ENCODE measurements at places on chromosomes 4 and X.

DNA sequence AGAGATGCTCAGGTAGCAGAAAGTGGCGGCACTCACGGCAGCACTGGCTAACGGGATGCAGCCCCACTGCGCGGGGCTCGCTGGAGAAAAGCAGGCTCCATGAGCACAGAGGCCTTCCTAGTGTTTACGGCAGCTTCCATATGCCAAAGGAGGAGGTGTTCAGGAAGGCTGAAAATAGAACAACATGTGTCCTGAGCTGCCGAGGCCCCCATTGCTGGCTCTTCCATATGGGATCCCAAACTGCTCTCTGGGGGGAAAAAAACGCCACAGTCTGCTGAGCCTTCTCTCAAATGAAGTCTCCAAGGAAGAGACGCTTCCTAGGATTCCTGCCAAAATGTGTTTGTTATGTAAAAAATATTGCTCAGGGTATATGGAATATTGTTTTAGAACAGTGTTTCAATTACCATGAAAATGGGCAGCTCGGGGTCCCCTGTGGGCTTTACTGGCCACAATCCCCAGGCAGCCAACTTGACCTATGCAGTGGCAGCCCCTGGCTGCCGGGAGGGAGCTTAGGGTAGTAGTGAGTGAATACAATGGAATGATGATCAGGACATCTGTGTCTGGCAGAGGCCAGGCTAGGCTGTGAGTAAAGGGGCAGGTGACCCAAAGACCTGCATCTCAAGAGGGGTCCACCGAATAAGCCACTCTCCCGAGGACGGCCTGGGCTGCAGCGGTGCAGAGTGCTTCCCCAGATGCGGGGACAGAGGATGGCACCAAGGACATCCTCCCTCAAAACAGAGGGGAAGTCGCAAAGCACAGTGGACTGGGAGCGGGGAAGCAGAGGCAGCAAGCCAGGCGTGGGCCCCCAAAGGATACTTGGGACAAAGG lies 170.1 kb downstream of the AFAP1 start:
- no peak for DNase-seq

GRCh38 chrX:13747836-13748235 lies 13.3 kb downstream of the OFD1 start:
- DNase-seq, result no peak

DNA sequence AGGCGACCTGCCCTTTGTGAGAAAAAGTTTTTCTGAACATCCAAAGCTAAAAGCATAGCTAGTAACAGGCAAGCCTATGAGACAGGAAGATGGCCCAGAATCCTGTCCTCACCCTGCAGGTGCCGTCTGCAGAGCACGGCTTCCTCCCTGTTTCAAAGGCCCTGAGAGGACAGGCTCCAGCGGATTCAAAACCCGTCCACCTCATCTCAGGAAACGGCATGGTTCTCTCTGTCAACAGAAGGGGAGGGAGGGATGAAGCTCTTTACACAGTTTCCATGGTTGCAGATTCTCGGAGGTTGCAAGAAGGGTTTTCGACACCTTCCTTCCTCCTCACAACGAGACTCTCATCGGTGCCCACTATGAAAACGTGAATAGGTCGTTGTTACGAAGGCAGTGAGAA lies 8.3 kb downstream of the PPP2R3B start:
- no peak for DNase-seq

GRCh38 chr4:74391890-74392475 lies 27.0 kb downstream of the EREG start:
- no peak for DNase-seq

DNA sequence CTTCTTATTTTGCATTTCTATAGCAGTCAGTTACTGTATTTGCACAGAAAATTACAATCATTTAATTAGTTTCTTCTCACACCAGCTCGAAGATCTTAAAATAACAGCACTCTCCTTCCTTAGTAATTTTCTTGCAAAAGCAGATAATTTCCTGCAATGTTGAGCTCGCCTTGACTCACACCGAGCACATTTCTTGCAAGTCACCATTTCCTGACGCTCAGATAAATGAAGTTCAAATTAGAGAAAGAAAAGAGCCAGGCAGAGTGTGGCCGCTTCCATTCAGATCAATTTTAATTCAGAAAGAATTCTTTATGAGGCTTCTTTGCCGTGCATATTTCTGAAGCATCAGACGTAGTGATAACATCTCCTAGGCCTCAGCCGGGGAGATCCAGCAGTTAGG lies 10.1 kb downstream of the SORCS2 start:
- no peak for DNase-seq

DNA sequence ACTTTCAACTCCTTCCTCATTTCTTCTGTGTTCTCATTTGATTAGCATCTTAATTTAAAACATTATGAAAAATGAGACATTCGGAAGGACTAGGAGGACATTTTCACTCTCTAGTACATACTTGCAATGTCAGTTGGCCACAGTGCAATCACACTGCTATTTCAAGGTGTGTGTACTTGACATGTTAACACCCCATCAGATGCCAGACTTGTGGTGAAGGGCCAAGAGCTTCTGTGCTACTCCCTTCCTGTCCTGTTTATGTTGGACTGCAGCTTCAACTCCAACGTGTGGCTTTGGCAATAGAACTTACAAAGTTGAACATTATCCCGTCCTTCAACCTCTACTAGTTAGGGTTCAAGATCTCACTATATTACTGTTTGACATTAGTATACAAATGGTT lies 221.0 kb downstream of the PALLD start:
- DNase-seq, result no peak

DNA sequence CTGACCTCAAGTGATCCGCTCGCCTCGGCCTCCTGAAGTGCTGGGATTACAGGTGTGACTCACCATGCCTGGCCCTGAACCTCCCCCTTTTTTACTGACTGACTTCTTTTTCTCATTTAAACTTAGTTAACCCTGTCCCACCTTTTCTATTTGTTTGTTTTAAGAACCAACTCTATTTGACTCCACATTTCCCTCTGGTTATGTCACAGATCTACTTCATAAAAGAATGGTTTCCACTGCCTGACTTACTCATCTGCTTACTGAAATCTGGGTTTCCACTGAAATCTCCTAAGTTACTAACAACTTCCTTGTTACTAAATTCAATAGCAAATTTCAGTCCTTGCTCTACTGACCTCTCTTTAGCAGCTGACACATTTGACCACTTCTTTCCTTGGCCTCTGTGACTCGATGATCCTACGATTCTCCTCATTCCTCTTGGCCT lies 28.0 kb upstream of the NSUN7 start:
- DNase-seq, result no peak

- DNase-seq, result no peak
Observed at GRCh38 chr4:113564493-113564892, 197.0 kb downstream of the CAMK2D start.

GRCh38 chrX:33968611-33969010 lies 163.5 kb downstream of the FAM47A start:
- no peak for DNase-seq

GRCh38 chrX:129626026-129626425 lies 28.7 kb downstream of the APLN start:
- no peak for DNase-seq

- no peak for DNase-seq
Observed at GRCh38 chr4:110216129-110216528, 17.7 kb upstream of the ELOVL6 start.
